ENCODE measurements at places on chromosomes 4 and X.

- no peak for DNase-seq
Measured at GRCh38 chr4:41318839-41319530, 62.3 kb downstream of the UCHL1 start.

GRCh38 chr4:125388613-125389012 lies 73.9 kb downstream of the FAT4 start:
- no peak for DNase-seq

GRCh38 chrX:135213200-135213844 lies 38.5 kb upstream of the ETDA start:
- peak; percentile 3 for DNase-seq

- no peak for DNase-seq
Measured at GRCh38 chrX:24996096-24996709, 19.6 kb downstream of the ARX start.

DNA sequence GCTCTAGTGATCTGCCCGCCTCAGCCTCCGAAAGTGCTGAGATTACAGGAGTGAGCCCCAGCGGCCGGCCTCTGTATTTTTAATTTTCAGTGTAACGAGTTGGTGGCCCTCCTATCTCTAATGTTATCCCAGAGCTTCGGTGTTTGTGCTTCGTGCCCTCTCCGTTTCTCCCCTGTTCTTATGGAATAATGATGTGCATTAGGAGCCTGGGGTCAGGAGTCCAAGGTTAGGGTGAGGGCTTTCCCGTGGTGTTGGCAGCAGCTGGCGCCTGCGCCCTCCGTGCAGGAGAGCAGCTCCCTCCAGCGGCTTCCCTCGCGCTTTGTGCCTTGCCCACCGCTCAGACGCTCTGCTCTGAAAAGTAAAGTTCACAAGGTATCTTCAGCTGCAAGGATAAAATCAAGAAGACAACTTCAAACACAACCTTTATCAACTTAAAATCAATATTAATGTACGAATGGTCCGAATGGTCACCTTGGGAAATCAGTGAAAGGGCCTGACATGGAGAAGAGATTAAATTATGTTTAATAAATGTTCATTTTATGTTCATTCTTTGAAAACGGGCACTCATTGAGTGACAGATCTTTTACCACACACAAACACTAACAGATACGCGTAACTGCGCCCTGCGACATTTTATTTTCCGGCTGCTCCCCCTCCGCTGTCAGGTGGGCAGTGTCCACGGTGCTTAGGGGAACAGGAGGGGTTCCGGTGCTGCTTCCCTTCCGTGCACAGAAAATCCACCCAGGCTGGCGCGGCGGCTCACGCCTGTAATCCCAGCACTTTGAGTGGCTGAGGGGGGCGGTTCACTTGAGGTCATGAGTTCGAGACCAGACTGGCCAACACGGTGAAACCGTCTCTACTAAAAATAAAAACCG lies 62.4 kb downstream of the TRAPPC11 start:
- peak; percentile 42 for DNase-seq

- no peak for DNase-seq
Measured at GRCh38 chr4:48380583-48381167, 39.3 kb downstream of the SLAIN2 start.

DNA sequence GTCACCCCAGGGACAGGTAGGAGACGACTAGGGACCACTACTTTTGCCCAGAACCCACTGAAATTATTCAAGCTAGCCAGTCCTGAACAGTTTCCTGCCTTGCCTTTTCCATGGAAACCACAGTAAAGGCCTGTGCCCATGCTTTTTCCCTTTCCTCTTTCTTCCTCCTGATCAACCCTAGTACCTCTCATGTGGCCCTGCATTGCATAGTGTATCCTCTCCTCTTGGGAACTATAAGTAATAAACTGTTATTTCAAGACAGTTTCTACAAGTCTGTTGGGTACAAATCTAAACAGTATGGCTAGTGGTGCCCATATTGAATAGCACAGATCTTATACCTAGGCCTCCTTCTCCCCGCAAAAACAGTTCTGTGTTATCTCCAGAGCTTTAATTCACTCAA lies 14.5 kb downstream of the CISD2 start:
- no peak for DNase-seq

GRCh38 chr4:66556651-66557278 lies 886.5 kb upstream of the EPHA5 start:
- no peak for DNase-seq

GRCh38 chr4:3729188-3729881 lies 36.9 kb upstream of the ADRA2C start:
- no peak for DNase-seq

DNA sequence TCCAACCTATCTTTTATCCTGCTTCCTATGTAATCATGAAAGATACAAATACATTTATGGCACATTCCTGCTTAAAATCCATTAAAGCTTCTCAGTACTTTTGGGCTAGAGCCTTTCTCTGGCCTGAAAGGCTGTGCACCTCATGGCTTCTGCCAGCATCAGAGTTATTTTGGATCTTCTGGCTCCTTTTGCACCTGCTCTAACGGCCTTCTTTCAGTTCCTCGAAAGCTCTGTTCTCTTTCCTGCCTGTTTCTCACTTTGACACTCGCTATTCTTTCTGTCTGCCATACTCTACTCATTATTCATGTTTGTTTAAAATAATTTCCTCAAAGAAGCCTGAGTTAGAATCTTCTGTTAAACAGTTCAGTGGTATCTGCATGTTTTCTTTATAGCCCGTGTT lies 86.0 kb downstream of the LRP2BP start:
- DNase-seq, result no peak

GRCh38 chrX:10166248-10166716 lies 9.5 kb downstream of the CLCN4 start:
- no peak for DNase-seq

GRCh38 chr4:180622254-180622653 lies 1620.9 kb upstream of the TENM3 start:
- DNase-seq, result no peak

DNA sequence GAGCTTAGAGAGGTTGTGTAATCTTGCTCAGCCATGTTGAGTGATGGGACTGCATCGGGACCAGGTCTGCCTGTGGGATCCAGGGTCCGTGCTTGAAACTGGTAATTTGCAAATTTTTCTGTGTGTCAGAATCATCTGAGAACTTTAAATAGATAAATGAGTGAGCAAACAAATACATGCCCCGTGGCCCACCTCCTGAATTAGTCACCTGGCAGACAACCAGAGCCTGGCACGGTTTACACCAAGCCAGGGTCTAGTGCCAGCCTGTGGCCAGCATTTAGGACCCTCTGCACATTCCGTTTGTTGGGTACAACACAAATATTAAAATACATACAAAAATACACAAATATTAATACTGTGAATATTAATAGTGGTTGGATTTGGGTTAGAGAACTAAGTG lies 90.6 kb upstream of the STOX2 start:
- no peak for DNase-seq

DNA sequence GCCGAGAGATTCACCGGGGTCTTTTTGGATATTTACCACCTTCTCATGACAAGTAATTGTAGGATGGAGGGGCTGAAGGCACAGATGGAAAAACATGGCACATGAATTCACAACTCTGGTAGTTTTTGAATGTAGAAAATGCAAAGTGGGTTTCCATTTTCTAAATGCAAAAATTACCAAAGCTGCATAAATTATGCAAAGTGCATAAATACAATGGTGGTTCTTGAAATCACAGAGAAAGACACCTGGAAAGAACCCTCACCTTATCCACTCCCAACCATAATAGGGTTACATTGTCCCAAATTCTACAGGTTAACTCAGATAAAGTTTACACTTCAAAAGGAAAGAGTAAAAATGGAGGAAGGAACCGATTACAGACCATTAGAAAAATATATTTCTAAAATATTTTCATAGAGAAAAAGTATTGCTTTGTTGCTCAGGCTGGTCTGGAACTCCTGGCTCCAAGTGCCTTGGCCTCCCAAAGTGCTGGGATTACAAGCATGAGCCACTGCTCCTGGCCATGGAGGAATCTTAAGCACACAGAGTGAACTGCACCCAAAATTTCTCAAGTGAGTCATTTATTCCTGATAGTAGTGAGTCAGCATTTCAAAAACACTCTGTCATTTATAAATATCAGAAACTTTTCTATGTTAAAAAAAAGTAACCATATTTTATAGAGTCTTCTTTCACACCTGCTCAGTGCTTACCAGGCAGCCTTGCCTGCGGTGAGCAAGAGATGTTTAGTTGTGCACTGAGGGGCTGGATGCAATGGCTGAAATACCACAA lies 101.4 kb downstream of the FIP1L1 start:
- DNase-seq, result no peak

DNA sequence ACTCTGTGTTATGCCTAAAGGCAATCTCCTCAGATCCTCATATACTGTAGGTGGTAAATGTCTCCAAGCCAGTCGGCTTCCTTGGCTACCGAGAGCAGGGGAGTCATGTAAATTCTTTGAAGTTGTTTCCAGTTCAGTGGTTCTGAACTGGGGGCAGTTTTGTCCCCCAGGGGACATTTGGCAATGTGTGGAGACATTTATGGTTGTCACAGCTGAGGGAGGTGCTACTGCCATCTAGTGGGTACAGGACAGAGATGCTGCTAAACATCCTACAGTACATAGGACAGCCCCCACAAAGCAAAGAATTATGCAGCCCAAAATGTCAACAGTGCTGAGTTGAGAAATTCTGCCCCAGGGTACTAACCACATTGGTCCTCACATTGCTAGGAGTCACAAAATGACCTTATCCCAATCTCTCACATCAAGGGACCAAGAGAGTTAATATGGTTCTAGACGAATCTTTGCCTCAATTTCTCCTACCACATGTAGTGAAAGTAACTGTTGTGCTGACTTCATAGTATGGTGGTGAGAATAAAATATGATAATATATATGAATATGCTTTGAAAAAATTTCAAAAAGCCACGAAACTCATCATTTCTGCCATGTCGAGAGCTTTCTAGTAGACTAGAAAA lies 104.4 kb upstream of the ARHGAP24 start:
- DNase-seq, result no peak

DNA sequence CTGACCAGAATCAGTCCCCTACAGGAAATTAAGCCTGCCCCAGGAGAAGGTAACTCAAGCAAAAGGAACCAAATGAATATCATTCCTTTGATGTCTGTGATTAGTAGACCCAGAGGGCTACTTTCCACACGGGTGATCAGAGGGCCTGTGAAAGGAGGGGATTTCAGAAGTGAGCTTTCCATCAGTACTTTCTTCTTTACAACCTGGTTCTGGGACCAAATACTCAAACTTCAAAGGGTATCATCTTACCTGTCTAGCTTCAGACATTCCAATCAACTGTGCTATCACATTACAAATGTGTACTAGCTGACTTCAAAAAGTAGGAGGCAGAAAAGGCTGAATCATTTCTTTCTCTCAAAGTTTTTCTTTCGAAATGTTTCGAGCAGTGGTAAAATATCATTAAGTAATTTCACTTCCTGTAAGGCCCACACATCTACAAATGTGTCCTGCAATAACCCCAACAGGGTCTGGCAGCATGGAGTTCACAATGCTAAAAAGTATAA lies 23.9 kb downstream of the ACSL4 start:
- no peak for DNase-seq

- DNase-seq, result no peak
Measured at GRCh38 chr4:113101669-113102068, 52.2 kb downstream of the ANK2 start.

GRCh38 chrX:12526306-12526705 lies 264.9 kb upstream of the PRPS2 start:
- no peak for DNase-seq

- DNase-seq, result peak; percentile 65
Measured at GRCh38 chrX:53089224-53089842, 4.6 kb upstream of the KANTR start.
